A549 treated with DMSO at 1 μM for 4 hours (cell line): ENCODE measurements at places on chromosomes 6 and 20. TPM values are rescaled to one million over a fixed set of nuclear protein-coding genes. Genes with fewer than 3 reads are reported as not detected.

LPA gene
- 0.02 to 0.03 TPM in 2 of 5 replicates, not detected in the others for total RNA-seq

RIPOR2 gene
- not detected in 5 replicates for total RNA-seq

FAM120B gene
- 8.4 to 10.4 TPM (median 10.1 TPM) in 5 replicates for total RNA-seq

SLC25A27 gene
- total RNA-seq, result 0.36 to 1.0 TPM (median 0.87 TPM) in 5 replicates

HLA-DRA gene
- not detected in 5 replicates for total RNA-seq

OR2H1 gene
- total RNA-seq, result not detected in 5 replicates

NHSL1 gene
- total RNA-seq, result 3.6 to 4.2 TPM (median 3.9 TPM) in 5 replicates

HCRTR2 gene
- total RNA-seq, result not detected in 5 replicates

PKIB gene
- 0.32 to 0.84 TPM (median 0.74 TPM) in 5 replicates for total RNA-seq

COL9A3 gene
- 0.30 to 0.65 TPM (median 0.36 TPM) in 5 replicates for total RNA-seq

SCGN gene
- 0.06 to 0.23 TPM (median 0.16 TPM) in 3 of 5 replicates, not detected in the others for total RNA-seq

ATAT1 gene
- total RNA-seq, result 5.1 to 6.7 TPM (median 6.0 TPM) in 5 replicates

BHLHE23 gene
- total RNA-seq, result not detected in 5 replicates

MYL9 gene
- 14.6 to 24.4 TPM (median 20.7 TPM) in 5 replicates for total RNA-seq

SLC22A3 gene
- total RNA-seq, result 35.0 to 46.7 TPM (median 38.2 TPM) in 5 replicates

ARFGEF3 gene
- 0.57 to 0.77 TPM (median 0.67 TPM) in 5 replicates for total RNA-seq

DUSP15 gene
- 0.61 to 1.5 TPM (median 0.91 TPM) in 5 replicates for total RNA-seq

DEFB132 gene
- total RNA-seq, result not detected in 5 replicates

MUC22 gene
- 0.01 to 0.02 TPM (median 0.02 TPM) in 3 of 5 replicates, not detected in the others for total RNA-seq

EPHA7 gene
- 0.04 to 0.16 TPM (median 0.11 TPM) in 5 replicates for total RNA-seq

GRIK2 gene
- total RNA-seq, result 0.24 to 0.36 TPM (median 0.32 TPM) in 5 replicates

PNPLA1 gene
- 0.03 TPM in 1 of 5 replicates, not detected in the others for total RNA-seq

RAET1E gene
- total RNA-seq, result 2.2 to 3.4 TPM (median 2.9 TPM) in 5 replicates

PCSK2 gene
- not detected in 5 replicates for total RNA-seq

OTOR gene
- not detected in 5 replicates for total RNA-seq

GABRR2 gene
- total RNA-seq, result 0.07 to 0.09 TPM (median 0.07 TPM) in 3 of 5 replicates, not detected in the others

BTN1A1 gene
- total RNA-seq, result 0.04 TPM in 1 of 5 replicates, not detected in the others

TRIM10 gene
- total RNA-seq, result not detected in 5 replicates

ISM1 gene
- total RNA-seq, result 0.16 to 0.71 TPM (median 0.41 TPM) in 5 replicates

NKX2-2 gene
- not detected in 5 replicates for total RNA-seq

PTGIS gene
- total RNA-seq, result 0.05 to 0.08 TPM in 2 of 5 replicates, not detected in the others

PROKR2 gene
- not detected in 5 replicates for total RNA-seq
